ENCODE measurements at places on chromosomes 6 and 20.
A peak's percentile ranks its signal among the peaks of the same experiment; 100 is the strongest.

- DNase-seq: no peak
These were observed 38.4 kb downstream of the PPP1R3G start for GRCh38 chr6:5123296-5124143.

DNA sequence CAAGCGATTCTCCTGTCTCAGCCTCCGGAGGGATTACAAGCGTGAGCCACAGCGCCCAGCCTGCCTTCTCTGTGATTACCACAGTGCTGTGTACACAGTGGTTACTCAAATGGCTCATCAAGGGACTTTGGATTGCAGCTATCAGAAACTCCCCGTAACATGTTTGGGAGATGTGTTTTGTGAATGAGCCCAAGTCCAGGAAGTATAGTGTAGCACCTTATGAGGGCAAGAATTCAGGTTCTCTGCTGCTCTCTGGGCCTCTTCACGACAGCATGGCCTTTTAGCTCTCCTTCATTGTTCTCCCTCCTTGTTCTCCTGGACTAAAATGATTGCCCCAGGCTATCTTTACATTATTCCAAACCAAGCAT lies 34.1 kb upstream of the RPL7L1 start:
- no peak for DNase-seq

- no peak for DNase-seq
These were observed 147.5 kb upstream of the TCF21 start for GRCh38 chr6:133741375-133741861.

GRCh38 chr6:49499126-49499525 lies 597 bp upstream of the GLYATL3 start:
- no peak for DNase-seq

DNA sequence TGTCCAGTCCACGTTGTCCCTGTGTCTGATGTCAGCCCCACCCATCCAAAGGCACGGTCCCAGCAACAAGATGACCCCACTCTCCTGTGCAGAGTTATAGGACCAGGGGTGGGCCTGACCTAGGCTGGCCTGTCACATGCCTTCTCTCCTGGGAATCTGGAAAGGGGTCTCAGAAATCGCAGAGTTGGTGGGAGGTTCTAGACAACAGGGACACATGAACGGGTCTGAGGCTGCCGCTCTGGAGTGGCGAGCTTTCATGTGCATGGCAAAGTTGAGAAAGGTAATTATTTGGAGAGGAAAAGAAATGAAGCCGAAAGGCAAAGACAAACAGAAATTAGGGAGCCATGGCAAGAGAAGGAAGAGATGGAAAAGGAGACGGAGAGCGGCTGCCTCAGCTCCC lies 29.5 kb downstream of the BFSP1 start:
- no peak for DNase-seq

- DNase-seq: no peak
These were observed 81.1 kb upstream of the PRDM1 start for GRCh38 chr6:106005013-106005412.

DNA sequence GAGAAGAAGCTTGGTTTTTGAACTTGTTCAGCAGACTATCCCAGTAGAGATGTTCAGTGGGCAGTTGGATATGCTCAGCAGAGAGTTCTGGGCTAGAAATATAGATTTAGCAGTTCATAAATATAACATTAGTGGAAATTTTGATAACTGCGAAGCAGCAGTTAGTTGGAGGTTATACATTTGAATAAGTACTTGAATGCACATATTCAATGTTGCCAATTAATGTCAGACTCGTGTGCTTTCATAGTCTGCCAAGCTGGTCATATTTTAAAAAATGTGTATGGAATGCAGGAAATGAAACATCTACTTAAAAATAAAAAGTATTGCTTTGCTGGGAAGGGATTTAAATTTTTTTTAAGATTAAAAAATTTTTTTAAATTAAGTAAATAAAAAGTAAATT lies 92.5 kb upstream of the E2F3 start:
- no peak for DNase-seq

GRCh38 chr6:71072508-71072907 lies 115.6 kb upstream of the B3GAT2 start:
- DNase-seq: no peak

GRCh38 chr6:141744971-141745370 lies 387.8 kb upstream of the GJE1 start:
- DNase-seq: no peak

GRCh38 chr20:17466641-17467040 lies 64.5 kb downstream of the BFSP1 start:
- no peak for DNase-seq

DNA sequence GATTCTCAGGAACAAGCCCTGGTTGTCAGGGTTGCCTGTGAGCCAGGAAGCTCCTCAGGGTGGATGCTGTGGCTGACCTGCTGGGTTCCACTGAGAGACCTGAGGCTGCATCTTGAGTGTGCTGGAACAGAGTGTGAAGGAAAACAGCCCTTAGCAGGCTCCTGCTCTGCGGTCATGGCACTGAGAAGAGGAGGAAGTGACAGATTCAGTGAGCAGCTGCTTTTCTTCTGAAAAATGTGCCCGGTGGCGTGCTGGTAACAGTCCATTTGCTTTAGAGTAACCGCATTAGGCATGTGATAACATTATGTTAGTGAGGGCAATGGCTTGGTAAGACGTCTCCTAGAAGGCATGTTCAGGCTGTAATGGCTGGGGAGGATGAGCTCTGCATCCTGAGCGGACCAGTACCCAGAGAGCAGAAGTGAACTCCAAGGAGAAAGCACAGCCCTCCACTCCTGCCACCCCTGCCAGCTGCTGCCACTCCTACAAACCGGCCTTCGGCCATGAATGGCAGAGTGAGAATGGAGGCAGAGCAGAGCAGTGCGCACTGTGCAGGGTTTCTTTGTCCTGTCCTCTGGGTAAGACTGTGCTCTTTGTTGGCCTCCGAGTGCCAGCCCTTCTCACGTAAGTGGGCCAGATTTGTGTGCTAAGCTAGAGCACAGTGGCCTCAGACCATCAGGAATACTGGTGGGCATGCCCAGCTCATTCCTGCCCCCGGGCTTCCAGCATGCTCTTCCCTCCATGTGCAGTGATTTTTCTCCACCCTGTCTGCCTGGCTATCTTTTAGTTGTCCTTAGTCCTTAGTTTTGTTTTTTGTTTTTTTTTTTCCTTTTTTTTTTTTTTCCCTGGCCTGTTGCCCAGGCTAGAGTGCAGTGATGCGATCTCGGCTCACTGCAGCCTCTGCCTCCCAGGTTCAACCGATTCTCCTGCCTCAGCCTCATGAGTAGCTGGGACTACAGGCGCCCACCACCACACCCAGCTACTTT lies 98.1 kb upstream of the VSTM2L start:
- peak; percentile 3 for DNase-seq

GRCh38 chr20:25005220-25005619 lies 12.7 kb upstream of the APMAP start:
- no peak for DNase-seq

DNA sequence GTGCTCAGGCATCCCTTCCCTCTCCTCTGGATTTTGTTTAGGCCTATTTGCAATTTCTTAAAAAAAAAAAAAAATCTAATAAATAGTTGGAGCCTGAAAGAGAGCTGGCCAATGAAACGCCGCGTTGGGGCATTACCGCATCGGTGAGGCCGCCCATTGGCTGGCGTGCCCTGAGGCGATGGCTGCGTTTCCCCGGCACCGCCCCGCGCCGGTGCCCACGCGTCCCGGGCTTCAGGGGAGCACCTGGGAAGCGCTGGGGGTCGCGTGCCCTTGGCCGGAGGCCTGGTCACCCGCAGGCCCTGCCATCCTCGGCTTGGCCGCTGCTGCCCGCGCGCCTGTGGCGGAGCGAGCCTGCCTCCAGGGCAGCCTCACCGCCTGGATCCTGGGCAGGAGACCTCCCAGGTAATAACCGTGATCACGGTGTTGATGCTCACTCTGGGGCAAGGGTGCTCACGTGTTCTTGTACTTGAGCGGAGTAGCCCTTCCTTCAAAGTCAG lies 155.4 kb downstream of the NRN1 start:
- no peak for DNase-seq

GRCh38 chr20:34179637-34180360 lies 61.4 kb upstream of the ASIP start:
- no peak for DNase-seq

DNA sequence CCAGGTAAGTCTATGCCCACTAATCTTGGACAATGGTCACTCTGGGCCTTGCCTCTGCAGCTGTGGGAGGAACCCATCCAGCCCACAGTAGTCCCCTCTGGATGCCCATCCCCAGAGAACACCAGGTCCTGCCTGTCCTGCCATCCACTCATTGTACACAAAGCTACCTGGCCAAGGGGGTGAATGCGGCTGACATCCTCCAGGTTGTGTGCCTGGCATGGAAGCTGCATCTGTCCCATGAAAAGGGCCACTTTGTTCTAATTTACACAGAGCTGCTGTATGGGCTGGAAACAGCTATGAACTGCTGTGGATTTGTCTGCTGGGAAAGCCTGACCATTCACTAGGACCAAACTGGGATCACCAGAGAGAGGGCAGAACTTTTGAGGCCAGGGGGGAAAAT lies 324.8 kb downstream of the LRFN2 start:
- DNase-seq: no peak

GRCh38 chr6:133136177-133136880 lies 104.8 kb upstream of the EYA4 start:
- DNase-seq: no peak

DNA sequence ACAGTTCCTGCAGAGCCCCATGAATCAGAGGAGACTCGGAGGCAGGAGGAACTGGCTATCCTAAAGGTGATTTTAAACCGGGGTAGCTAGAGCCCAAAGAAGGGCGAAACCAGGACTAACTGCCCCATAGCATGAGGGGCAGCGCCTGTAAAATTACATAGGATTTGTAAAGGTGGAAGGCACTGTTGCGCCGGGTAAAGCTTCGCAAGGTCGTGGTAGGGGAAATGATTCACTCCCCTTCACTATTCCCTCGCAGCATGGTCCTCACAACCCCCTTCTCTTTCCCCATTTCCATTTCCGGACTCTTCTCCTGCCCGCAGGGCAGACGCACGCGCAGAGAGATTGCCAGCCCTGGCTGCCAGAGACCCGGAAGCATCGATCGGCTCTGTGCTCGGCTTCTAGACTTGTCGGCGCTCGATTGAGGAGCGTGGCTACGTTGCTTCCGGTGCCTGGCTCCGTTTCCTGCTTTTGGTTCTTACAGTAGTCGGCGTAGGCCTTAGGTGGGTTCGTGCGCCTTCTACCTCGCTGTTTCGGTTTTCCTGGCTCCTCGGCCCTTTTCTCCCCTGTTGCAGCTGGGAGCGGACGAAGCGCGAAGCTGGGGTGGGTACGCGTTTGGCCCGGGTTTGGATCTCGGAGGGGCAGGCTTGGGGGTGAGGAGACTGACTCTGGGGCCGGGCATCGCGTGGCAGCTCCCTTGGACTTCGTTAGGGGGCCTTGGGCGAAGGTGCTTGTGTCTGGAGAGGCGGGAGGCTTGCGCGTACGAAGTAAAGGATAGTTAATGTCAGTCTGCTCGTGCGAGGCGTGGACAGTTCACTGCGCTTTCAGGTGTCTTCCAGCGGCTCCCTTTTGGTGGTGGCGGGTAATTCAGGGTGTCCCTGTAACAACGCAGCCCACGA lies at the start of gene SNRPB2:
SNRPB2 (plus strand) TSS at position 462 of the 896 bp plus-strand sequence. CDS start 1,677 bp downstream, outside the sequence.
- peak; percentile 76 for DNase-seq

- DNase-seq: no peak
These were observed 101.4 kb upstream of the NHSL1 start for GRCh38 chr6:138600726-138601125.

DNA sequence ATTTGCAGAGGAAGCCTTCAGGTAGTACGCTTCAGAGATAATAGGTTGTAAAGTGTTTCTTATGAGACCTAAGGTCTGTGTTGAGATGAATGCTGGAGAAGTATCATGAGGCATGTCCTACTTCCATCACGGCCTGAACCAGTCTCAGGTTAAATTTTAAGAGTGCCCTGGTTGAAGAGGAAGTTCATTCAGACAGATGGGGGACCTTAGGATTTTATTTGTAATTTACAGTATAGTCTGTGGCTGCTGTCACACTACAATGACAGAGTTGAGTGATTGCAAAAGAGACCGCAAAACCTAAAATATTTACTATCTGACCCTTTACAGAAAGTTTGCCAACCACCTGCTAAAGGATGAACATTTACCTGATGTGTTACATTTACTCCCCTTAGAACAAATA lies 70.9 kb downstream of the UST start:
- no peak for DNase-seq

- DNase-seq: no peak
These were observed 635 bp upstream of the C20orf203 start for GRCh38 chr20:32674362-32674789.
